Renal pelvis (tissue), 12 donors: ENCODE measurements at places on chromosomes 16 and 17.

DNA sequence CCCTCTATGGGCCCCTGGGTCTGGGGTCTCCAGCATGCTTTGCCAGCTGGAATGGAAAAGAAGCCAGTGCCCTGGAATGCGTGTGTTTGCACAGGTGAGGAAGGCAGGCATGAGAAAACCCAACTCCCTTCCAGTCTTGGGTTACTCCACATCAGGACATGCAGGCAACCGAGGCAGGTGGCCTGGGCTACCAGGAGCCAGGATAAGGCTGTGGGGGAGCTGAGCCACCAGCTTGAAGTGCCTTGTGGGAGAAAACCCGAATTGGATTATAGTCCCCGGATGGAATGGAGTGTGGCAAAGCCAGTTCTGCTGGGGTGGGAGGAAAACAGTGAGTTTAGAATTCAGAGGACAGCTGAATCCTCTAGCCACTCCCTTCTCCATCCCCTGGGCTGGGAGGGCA lies 7.2 kb downstream of the SRCIN1 start:
- peak; percentile 81 for DNase-seq

GRCh38 chr17:39665642-39666224 lies 584 bp downstream of the TCAP start:
- DNase-seq: no peak

DNA sequence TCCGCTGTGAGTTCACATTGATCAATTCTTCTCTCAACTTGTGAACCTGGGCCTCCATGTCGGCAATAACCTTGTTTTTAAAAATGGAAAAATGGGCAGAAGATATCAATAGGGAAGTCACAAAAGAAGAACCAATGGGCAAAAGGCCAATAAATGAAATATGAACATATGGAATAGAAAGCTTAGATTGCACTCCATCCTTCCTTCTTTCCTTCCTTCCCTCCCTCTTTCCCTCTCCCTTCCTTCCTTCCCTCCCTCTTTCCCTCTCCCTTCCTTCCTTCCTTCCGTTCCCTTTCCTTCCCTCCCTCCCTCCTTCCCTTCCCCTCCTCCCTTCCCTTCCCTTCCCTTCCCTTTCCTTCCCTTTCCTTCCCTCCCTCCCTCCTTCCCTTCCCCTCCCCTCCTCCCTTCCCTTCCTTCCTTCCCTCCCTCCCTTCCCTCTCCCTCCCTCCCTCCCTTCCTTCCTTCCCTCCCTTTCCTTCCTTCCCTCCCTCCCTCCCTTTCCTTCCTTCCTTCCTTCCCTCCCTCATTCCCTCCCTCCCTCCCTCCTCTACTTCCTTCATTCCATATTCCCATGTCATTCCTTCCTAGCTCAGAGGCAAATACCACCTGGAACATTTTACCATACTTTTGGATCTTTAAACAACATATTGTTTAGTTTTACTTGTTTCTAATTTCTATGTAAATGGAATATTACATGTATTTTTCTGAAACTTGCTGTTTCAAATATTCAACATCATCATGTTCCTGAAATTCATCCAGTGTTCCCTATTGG lies 290.7 kb upstream of the AXIN2 start:
- no peak for DNase-seq

- DNase-seq: no peak
Measured at GRCh38 chr16:86965840-86966550, 351.2 kb downstream of the C16orf95 start.

DNA sequence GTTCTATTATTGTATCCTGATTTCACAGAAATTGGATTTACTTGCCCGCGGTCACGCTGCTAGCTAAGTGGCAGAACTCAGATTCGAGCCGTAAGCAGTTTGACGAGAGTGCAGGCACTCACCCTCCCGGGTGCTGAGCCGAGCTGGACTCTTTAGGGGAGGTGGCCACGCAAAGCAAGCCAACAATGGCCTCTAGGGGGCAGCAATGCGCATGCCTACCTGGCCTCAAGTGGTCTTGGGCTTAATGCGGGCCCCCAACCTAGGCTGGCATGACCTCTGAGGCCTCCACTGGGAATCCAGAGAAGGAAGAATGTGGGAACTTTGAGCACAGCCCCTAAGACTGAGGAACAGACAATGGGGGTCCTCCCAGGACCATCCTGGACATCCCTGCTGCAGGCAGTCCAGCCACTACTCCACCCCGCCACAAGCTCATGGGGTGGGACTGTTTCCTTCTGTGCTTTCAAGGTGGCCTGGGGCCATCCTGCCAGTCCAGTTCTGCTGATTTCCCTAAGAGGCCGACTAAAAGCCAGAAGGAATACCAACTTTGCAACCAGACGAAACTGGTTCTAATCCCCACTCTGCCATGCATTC lies 276.5 kb downstream of the XYLT1 start:
- no peak for DNase-seq

GRCh38 chr17:19897903-19898302 lies 30.2 kb upstream of the ULK2 start:
- DNase-seq: no peak

DNA sequence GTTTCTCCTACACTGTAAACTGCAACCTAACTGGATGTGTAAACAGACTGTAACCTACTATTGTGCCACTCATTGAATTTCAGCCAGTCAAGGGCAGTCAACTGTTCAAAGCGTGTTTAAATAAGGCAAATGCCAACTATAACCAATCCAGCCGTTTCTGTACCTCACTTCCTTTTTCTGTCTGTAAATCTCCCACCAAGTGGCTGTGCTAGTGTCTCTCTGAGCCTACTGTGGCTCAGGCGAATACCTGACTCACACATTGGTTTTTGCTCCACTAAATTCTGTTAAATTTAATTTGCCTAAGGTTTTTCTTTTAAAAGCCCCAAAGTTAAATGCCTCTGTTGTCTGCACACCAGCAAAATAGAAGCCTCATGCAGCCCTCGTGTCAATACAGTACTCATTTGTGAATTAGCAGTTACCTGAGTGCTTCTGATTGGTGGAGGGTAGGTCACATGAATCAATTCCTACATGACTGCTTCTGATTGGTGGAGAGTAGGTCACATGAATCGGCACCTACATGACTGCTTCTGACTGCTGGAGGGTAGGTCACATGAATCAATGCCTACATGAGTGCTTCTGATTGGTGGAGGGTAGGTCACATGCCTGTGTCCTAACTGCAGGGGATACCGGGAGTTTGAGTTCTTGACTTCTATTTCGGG lies 31.1 kb upstream of the CCR7 start:
- DNase-seq: no peak

DNA sequence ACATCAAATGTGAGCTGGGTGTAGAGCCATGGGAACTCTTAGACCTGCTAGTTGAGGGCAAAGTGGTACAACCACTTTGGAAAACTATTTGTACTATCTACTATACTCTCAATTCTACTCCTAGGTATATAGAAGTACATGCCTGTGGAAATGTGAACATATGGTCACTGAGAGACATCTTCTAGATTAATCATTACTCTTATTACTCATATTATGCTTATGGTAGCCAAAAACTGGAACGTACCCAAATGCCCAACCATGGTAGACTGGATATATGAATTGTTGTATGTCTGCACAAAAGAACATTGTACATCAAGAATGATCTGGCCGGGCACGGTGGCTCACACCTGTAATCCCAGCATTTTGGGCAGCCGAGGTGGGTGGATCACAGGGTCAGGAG lies 2.7 kb downstream of the WDR45B start:
- DNase-seq: no peak

GRCh38 chr16:11063448-11064201 lies 119.3 kb downstream of the CLEC16A start:
- no peak for DNase-seq

- no peak for DNase-seq
Measured at GRCh38 chr17:38544175-38544838, 61.4 kb downstream of the SRCIN1 start.
